ENCODE measurements at places on chromosomes 3 and 15.
A peak's percentile ranks its signal among the peaks of the same experiment; 100 is the strongest.

DNA sequence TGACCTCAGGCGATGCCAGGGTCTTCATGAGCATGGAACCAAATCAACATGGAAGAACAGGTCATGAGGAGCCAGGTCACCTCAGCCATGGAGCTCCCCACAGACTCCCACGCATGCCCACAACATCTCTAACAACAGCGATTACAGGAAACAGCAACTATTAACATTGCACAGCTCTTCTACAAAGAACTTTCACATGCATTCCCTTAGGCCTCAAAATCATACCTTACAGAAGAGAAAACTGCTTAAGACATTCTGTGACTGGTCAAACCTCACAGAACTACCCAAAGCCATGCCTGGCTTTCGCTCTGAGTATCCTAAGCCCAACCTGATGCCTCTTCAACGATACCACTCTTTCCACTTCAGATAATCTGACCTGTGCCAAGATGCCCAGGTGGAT is 117.8 kb downstream of the OXNAD1 start:
- no peak for DNase-seq

DNA sequence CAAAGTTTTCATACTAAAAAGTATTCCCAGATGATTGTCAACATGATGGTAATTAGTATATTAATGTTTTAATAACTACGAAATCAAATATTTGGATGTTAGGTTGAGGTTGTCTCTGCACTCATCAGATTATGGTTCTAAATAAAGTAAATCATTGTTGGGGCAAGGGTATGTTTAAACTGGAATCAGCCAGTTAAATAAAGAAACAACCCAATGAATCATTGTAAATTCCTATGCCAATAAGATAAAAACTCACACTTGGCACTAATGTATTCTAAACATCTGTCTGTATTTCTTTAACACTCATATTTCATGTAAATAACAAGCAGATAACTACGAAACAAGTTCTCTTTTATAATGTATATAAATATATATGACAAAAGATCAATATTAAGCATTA is 92.7 kb downstream of the PEAK1 start:
- DNase-seq, result no peak

DNA sequence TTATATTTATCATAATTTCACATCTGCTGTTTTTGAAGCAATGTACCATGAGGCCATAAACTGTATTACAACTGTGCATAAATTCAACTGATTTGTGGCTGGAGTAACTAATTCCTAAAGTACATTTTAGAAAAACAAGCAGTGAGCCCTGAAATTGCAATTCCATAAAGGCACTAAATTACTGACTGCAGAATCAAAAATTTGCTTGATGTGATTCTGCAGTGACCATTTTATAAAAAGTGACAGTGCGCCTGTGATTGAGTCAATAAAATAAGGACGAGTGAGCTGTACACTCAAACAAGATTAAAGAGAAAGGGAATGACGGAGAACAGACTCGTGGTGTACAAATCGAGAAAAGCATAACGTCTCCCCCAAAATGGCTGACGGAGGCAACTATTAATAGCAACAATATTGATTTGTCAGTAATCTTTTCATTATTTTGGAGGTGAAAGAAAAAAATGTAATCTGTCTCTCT is 121.4 kb upstream of the MEIS2 start:
- DNase-seq, result no peak

DNA sequence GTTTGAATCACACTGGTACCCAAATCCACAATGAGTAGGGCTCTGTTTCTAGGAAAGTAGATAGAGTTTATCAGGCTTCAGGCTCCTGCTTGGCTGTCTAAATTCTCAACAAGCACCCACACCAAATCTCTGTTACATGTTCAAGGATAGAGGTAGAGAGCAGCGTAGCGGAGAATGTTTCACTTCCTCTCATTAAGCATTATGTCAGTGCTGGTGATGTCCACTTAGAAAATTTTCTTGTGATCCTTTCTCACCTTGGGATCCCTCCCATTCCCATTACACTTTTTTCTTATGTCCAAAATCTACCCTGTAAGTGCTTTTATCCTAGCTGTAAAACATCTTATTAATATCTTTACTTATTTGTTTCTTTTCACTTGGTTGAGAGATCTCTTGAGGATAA is 34.7 kb upstream of the GCSAM start:
- DNase-seq, result no peak

DNA sequence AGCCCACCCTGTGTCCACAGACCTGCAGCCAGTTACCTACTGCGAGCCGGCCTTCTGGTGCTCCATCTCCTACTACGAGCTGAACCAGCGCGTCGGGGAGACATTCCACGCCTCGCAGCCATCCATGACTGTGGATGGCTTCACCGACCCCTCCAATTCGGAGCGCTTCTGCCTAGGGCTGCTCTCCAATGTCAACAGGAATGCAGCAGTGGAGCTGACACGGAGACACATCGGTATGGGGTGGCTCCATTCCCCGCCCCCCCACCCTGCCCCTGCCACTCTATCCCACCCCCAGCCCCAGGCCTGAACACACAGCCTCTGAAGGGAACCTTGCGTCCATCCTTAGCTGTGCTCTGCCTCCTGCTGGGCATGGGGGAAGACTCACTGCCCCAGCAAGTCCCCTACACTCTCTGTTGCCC is 73.2 kb downstream of the AAGAB start:
- DNase-seq, result no peak

- DNase-seq, result no peak
These were observed 49.5 kb downstream of the SMAD6 start for GRCh38 chr15:66751579-66751978.

DNA sequence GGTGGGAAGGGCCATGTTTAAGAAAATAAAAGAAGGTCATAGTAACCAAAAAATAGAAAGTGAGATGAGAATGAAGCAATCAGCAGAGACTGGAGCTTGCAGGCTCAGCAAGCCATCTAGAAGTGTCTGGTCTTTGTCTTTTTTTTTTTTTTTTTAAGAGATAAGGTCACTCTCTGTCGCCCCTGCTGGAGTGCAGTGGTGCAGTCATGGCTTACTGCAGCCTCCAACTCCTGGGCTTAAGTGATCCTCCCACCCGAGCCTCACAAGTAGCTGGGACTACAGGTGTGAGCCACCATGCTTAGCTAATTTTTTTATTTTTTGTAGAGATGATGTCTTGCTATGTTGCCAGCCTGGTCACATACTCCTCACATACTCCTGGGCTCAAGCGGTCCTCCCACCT is 36.2 kb downstream of the GXYLT2 start:
- no peak for DNase-seq

- no peak for DNase-seq
These were observed 302.7 kb upstream of the KCNMB2 start for GRCh38 chr3:178233371-178234071.

- no peak for DNase-seq
These were observed 69.6 kb downstream of the LMCD1 start for GRCh38 chr3:8571256-8571655.

DNA sequence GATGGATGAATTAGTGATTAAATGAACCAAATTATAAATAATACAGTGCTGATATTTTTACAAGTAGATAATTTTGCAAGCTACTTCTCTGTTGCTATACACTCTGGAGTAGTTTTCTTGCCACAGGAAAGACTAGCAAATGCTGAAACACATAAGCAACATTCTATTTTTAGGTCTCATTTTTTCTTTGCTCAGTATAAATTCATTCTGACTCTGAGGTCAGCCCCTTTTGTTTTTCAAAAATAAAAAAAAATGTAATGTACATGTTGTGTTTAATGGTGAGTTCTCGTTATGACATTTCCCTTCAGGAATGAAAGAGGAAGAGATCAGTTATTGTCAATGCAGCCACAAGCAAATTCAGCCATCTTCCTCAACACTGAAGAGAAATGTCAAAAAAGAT is 24.9 kb downstream of the GJD2 start:
- DNase-seq, result no peak

- no peak for DNase-seq
These were observed 332.3 kb downstream of the FOXP1 start for GRCh38 chr3:71251156-71251775.

DNA sequence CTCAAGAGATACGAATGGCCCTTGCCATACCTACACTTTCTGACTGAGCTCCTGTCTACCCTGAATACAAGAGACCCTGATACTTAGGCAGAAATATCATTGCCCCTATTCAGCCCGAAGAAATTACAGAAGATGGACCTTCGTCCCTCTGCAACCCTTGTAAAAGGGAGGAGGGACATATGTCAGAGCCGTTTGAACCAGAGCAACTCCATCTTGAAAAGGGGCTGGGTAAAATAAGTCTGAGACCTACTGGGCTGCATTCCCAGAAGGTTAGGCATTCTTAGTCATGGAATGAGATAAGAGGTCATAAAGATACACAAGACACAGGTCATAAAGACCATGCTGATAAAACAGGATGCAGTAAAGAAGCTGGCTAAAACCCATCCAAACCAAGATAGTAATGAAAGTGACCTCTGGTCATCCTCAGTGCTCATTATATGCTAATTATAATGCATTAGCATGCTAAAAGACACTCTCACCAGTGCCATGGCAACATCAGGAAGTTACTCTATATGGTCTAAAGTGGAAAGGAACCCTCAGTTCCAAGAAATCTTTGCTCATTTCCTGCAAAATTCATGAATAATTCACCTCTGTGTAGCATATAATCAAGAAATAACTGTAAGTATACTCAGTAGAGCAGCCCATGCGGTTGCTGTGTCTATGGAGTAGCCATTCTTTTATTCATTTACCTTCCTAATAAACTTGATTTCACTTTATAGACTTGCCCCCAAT is 49.7 kb upstream of the GPD1L start:
- no peak for DNase-seq

DNA sequence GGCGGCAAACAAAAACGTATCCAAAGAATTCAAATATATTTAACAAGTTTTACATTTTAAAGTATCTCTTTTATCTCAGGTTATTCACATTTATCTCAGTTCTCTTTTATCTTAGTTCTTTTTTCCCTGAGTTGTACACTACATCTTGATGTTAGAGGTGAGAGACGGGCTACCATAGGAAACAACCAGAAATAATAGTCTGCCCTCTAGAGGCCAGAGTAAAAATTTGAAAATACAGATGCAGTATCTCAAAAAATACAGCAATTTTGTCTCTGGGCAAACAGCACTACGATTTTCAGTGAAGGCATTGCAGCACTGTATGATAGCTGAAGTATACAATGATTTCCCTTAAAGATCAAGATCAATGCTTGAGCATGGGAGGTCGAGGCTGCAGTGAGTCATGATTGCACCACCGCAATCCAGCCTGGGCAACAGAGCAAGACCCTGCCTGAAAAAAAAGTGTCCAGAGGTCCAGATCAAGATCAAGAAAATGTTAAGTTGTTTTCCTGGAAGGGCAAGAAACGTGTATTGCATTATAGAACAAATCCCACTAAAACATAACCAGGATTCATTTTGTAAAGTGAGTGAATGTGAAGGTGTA is 82.6 kb upstream of the ATP11B start:
- DNase-seq, result peak; percentile 81

DNA sequence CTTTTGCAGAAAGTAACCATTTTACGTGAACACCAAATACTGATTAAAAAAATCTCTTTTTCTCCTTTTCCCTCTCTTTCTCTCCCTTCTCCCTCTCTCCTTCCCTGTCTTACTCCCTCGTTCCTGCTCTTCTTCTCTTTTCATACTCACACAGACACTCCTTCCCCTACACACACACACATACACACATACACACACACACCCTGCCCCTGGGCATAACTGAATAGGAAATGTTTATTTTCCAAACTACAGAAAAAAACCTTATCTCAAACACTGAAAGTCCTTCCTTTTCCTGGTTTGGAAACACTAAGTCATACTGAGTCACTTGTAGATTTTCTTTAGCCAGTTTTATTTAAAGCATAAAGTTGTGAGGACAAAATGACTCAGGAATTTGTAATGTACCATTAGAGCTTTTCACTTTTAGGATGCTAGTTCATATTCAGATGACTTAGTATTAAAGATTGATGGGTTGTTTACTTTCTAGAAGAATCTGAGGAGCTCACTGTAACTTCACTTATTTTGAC is 62.4 kb downstream of the MBNL1 start:
- DNase-seq, result no peak

- DNase-seq, result no peak
These were observed 48.0 kb upstream of the SCAANT1 start for GRCh38 chr3:63960048-63960711.

GRCh38 chr3:100833483-100833882 is 124.2 kb downstream of the TFG start:
- no peak for DNase-seq

- DNase-seq, result no peak
These were observed 176.3 kb upstream of the BCL6 start for GRCh38 chr3:187921391-187922074.

- DNase-seq, result no peak
These were observed 525.1 kb downstream of the PDCD6IP start for GRCh38 chr3:34323517-34323916.

DNA sequence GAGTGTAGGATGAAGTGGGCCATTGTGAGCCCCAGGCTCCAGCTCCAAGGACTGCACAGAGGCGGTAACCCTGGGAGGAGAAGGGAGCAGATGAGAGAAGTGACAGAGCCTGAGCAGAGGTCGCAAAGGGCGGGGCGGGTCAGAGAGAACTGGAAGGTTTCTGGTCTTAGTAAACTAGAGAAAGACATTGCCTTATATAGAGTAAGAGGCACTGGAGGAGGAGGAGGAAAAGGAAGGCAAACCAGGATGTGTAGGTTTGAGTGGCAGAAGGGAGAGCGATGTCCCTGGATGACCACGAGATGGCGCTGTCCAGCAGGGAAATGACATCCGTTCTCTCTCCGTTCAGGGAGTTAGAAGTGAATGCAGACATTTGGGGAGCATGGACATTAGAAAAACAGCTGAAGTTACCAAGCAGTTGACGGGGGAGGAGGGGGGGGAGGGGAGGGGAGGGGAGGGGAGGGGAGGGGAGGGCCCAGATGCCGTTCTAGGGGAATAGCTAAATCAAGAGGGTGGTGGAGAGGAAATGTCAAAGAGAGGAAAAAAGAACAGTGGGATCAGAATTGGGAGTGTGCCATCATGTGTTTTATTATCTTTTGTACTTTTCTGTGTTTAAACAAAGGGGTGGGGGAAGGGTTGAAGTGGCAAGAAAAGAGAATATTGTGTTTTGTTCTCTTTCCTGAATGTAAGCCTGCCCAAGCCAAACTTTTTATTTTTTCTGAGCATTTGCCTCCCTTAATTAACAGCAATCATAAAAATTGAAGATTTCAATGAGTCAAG is 48.8 kb downstream of the STARD5 start:
- DNase-seq, result peak; percentile 84

DNA sequence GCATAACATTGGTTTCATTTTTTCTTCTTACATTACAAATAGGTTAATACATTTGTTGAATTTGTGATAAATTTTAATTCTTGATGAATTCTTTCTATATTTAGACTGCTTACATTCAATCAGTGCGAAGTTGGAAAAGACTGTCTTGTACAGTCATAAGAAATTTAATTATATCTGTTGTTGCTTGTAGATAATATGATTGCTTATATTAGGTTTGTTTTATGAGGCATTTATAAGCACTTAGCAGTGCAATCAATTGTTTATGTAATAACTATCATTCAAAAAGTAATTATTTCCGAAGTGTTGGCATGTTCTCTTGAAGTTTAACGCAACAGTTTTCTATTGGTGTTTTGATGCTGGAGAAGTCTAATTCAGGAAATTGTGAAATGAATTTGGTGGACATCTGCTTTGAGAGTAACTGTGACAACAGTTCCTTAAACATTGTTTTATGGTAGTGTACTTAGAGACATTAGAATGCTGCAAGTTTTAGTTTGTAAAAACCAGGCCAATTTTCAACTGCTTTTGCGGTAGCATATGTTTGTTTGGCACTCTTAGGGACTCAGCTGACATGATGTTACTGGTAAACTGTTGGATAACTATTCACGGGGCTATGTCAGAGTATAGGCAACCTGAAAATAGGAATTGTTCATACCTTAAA is 99.7 kb downstream of the NAALADL2 start:
- peak; percentile 76 for DNase-seq

All from AML-193 (cell line).